Fibroblast of the aortic adventitia (primary cell): ENCODE measurements at places on chromosomes 5 and 9. TPM values are rescaled to one million over a fixed set of nuclear protein-coding genes. Genes with fewer than 3 reads are reported as not detected.

COL23A1 gene
- 0.57 TPM in 1 of 2 replicates, not detected in the other for total RNA-seq

OTULINL gene
- 0.33 and 1.6 TPM in 2 replicates for total RNA-seq

OGN gene
- total RNA-seq: 140 and 166 TPM in 2 replicates

SETD9 gene
- 7.6 and 10.6 TPM in 2 replicates for total RNA-seq

ENTPD2 gene
- 0.09 TPM in 1 of 2 replicates, not detected in the other for total RNA-seq
